ENCODE measurements at places on chromosomes 3 and 15. TPM values are rescaled to one million over a fixed set of nuclear protein-coding genes. Genes with fewer than 3 reads are reported as not detected.

DNA sequence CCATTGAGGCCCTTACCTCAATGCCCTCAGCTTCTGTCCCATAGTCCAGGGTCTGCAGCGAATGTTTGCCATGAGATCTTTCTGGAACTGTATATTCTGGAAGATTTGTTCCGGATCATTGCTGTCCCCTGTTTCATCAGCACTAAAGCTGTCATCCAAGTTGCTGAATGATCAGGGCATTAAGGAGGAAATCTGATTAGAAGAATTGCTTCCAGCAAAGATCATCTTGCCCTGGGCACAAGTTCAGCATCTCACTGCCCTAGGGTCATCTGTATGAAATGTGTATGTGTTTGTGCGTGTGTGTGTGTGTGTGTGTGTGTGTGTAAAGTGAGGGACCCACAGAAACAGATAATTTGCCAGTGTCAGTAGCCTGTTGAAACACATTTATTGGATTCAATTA, 1.4 kb downstream of the TMC3 start:
- no peak for ATAC-seq

RGMA gene
- total RNA-seq = 99.0 TPM

DNA sequence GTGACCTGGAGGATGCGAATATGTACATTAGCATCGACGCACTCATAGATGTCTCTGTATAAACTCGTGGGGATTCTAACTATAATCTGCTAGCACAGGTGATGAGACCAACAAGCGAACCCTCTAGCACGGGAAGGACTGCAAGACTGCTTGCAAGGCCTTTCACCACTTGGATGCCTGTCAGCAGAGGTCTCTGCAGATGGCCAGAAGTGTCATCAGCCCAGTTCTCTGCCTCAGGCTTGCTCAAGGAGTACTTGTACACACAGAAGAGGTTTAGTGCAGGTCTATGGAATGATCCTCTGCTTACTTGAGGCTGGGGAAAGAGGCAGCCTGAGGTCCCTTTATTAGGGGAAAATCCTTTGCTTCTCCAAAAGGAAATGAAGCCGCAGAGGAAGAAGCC, 48.1 kb downstream of the EDEM1 start:
- no peak for ATAC-seq

FNDC3B gene
- 82.0 TPM for total RNA-seq
